Psoas muscle (tissue), 8 donors: ENCODE measurements at places on chromosomes 6 and 20. TPM values are rescaled to one million over a fixed set of nuclear protein-coding genes. Genes with fewer than 3 reads are reported as not detected.
A peak's percentile ranks its signal among the peaks of the same experiment; 100 is the strongest.

The RHAG gene
- total RNA-seq = not detected

The TPMT gene
- 10.3 TPM for total RNA-seq

The C20orf144 gene
- not detected for total RNA-seq

The NQO2 gene
- 42.8 TPM for total RNA-seq

- no peak overlapping the region for H3K4me3 ChIP-seq
- H3K27ac ChIP-seq = no peak overlapping the region
- H3K27me3 ChIP-seq = no peaks in the 10 kb centered on the region
- no peaks in the 10 kb centered on the region for H3K36me3 ChIP-seq
- no peaks in the 10 kb centered on the region for H3K4me1 ChIP-seq
- DNase-seq = no peak
These were observed 73.9 kb downstream of the HTR1B start for GRCh38 chr6:77389402-77389801.

DNA sequence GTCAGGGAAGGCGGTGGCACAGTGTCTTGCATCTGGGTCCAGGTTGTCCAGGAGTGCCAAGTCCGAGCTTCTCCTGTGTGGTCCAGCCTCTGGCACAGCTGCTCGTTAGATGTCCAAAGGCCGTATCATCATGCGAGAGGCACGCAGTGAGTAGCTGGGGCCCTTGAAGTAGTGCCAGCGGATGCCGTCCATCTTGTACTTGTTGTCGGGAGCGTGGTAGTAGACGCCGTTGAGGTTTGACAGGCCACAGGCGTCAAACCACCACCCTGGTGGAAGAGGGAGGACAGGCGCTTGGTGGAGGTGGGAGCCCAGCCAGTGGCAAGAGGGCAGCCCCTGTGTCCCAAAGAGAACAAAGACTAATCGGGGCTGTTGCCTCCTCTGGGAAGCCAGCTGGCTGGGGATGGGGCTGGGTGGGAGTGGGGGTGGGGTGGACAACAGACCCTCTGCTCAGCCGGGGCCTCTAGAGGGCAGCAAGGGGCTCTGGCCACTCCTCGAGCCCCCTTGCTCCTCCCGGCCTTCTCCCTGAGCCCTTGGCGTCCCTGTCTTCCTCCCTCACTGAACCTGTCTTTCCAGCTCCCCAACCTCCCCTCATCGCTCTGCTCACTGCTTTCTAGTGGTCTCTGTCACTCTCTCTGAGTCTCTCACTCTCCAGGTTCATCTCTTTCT, 39.5 kb downstream of the FAM110A start:
- no peak for DNase-seq
- H3K27me3 ChIP-seq = no peaks in the 10 kb centered on the region
- H3K4me3 ChIP-seq = no peak overlapping the region
- H3K36me3 ChIP-seq = no peaks in the 10 kb centered on the region

GRCh38 chr6:137033828-137034227, 10.9 kb downstream of the IL20RA start:
- no peaks in the 10 kb centered on the region for H3K4me1 ChIP-seq
- no peak overlapping the region for H3K4me3 ChIP-seq

GRCh38 chr6:148175550-148176188, 167.0 kb upstream of the SASH1 start:
- no peaks in the 10 kb centered on the region for H3K36me3 ChIP-seq
- DNase-seq = no peak
- no peak overlapping the region for H3K4me3 ChIP-seq
- no peaks in the 10 kb centered on the region for H3K4me1 ChIP-seq
- no peaks in the 10 kb centered on the region for H3K27me3 ChIP-seq

GRCh38 chr20:24872291-24873024, 76.6 kb upstream of the CST7 start:
- H3K27me3 ChIP-seq = no peaks in the 10 kb centered on the region
- no peaks in the 10 kb centered on the region for H3K36me3 ChIP-seq
- no peak overlapping the region for H3K4me3 ChIP-seq
- H3K27ac ChIP-seq = no peak overlapping the region
- no peak for DNase-seq
- no peaks in the 10 kb centered on the region for H3K4me1 ChIP-seq

GRCh38 chr20:3037654-3038053, 5.8 kb upstream of the GNRH2 start:
- H3K27ac ChIP-seq = no peak overlapping the region
- DNase-seq = no peak
- no peaks in the 10 kb centered on the region for H3K27me3 ChIP-seq
- H3K4me1 ChIP-seq = no peaks in the 10 kb centered on the region
- no peaks in the 10 kb centered on the region for H3K36me3 ChIP-seq
- no peak overlapping the region for H3K4me3 ChIP-seq

- no peaks in the 10 kb centered on the region for H3K4me1 ChIP-seq
- H3K27ac ChIP-seq = no peak overlapping the region
- H3K36me3 ChIP-seq = no peaks in the 10 kb centered on the region
- peaks cover 19% of the 10 kb centered on the region for H3K27me3 ChIP-seq
These were observed 76.8 kb downstream of the ERMARD start for GRCh38 chr6:169828176-169828575.

DNA sequence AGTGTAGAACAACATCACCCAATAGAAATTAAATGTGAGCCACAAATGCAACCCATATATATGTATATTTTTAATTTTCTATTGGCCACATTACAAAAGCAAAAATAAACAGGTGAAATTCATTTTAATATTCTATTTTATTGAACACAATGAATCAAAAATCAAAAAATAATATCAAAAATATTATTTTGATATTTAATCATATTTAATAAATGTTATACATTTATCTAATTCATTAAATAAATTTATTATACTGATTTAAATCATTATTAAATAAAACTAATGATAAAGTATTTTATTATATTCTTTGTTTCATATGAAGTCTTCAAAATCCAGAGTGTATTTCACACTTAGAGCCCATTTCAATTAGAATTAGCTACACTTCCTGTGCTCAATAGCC, 98.4 kb upstream of the MANEA start:
- no peak overlapping the region for H3K27ac ChIP-seq
- no peak overlapping the region for H3K4me3 ChIP-seq
- no peaks in the 10 kb centered on the region for H3K36me3 ChIP-seq
- no peaks in the 10 kb centered on the region for H3K27me3 ChIP-seq

GRCh38 chr20:46930640-46931339, 36.1 kb downstream of the EYA2 start:
- DNase-seq = no peak
- no peaks in the 10 kb centered on the region for H3K4me1 ChIP-seq
- peaks cover 2% of the 10 kb centered on the region for H3K27me3 ChIP-seq
- no peaks in the 10 kb centered on the region for H3K36me3 ChIP-seq
- no peak overlapping the region for H3K27ac ChIP-seq

GRCh38 chr6:116884530-116884929, 7.5 kb downstream of the RFX6 start:
- H3K4me1 ChIP-seq = no peaks in the 10 kb centered on the region
- H3K4me3 ChIP-seq = no peak overlapping the region
- H3K27ac ChIP-seq = no peak overlapping the region

DNA sequence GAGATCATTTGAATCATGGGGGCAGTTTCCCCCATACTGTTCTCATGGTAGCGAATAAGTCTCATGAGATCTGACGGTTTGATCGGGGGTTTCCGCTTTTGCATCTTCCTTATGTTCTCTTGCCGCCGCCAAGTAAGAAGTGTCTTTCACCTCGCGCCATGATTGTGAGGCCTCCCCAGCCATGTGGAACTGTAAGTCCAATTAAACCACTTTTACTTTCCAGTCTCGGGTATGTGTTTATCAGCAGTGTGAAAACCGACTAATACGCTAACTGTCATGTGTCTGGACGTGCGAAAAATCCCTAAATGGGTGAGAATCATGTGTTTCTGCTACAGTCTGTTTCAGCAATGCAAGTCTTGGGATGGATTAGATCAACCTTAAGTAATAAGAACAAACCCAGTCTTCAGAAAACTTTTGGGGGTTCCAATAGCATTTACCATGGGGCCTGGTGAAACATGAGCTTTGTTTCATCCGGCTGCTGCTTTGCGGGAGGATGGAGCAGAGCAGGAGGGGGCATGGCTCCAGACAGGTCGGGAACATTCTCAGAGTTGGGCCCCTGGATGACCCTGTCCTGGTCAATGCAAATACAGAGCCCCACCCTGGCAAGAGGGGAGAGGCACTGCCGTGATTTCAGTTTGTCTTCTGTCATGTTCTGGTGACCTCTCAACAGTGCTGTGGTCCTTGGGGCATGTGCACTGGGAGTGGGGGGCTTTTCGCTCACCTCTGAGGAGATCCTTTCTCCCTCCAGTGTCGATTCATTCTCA, 41.5 kb downstream of the CTCFL start:
- no peak for DNase-seq
- H3K4me1 ChIP-seq = no peaks in the 10 kb centered on the region
- H3K27ac ChIP-seq = no peak overlapping the region
- no peak overlapping the region for H3K4me3 ChIP-seq
- no peaks in the 10 kb centered on the region for H3K36me3 ChIP-seq

GRCh38 chr6:166800137-166800536, 156.2 kb downstream of the RNASET2 start:
- H3K36me3 ChIP-seq = no peaks in the 10 kb centered on the region
- no peak overlapping the region for H3K4me3 ChIP-seq
- H3K4me1 ChIP-seq = no peaks in the 10 kb centered on the region
- no peak for DNase-seq
- H3K27ac ChIP-seq = no peak overlapping the region
- no peaks in the 10 kb centered on the region for H3K27me3 ChIP-seq

DNA sequence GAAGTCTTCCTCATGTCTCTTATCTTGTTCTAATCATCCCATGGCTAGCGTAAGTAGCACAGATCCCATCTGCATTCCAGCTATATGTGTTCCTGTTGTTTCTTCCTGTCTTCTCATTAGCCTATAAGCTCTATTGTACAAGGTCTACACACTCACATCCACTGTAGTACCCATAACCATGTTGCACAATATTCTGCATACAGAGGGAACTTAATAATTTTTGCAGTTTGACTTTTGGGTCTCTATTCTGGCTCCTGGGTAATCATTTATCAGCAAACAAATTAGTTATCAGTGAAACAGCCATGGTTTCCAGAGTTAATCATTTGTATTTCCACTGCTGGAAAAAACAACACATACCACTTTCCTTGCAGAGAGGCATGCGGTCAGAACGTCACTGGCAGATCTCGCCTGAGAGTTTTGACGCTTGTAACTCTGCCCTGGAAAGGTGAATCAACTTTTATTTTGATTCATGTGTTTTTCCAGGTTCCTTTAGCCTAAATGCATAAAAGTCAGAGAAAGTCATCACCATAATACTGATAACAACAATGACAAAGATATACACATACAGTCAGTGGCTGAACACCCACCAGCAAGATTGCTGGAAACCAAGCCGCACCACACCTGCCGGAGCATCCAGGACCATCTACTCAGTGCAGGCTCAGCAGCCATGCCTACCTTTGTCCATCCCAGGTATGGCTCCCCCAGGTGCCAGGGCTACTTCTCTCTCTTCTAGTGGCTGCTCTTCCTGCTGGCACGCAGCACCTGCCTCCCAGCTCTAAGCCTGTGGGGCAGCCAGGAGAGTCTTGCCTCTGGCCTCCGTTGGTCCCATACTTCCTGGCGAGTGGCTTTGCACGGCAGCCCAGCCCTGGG, 158.2 kb downstream of the QRSL1 start:
- peaks cover 15% of the 10 kb centered on the region for H3K4me1 ChIP-seq
- no peaks in the 10 kb centered on the region for H3K27me3 ChIP-seq
- DNase-seq = no peak
- H3K27ac ChIP-seq = no peak overlapping the region

DNA sequence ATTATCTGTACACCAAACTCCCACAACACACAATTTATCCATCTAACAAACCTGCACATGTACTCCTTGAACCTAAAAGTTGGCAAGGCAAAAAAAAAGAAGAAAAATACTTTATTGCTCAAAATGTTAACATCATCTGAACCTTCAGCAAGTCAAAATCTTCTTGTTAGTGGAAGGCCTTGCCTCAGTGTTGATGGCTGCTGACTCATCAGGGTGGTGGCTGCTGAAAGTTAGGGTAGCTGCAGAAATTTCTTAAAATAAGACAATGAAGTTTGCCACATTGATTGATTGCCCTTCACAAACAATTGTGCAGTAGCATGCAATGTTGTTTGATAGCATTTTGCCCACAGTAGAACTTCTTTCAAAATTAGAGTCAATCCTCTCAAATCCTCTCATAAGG, 2.7 kb upstream of the WFDC11 start:
- no peaks in the 10 kb centered on the region for H3K36me3 ChIP-seq
- no peak overlapping the region for H3K27ac ChIP-seq
- DNase-seq = no peak
- no peak overlapping the region for H3K4me3 ChIP-seq

DNA sequence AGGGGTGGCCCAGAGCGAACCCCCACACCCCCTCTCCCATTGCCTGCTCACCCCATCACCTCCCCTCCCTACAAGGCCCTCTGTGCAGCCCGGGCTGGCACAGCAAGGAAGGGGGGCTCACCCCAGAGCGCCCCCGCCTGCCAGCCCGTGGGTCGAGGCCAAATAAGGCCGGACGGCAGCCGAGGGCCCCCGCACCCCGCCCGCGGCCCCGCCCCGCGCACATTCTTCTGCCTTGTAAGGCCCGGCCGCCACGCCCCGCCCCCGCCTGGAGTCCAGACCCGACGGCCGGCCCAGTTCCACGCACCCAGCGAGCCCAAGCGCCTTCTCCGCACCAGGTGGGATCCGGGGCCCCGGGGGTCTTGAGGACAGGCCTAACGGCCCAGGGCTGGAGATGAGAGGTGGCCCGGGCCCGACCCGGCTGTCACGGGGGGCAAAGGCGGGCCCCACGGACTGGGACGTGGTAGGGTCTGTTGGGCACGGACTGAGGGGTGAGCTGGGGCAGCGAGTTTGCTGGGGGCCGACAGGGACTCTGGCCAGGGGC, at the start of gene MYL9:
MYL9 (plus strand) TSS at position 293 of the 541 bp plus-strand sequence. CDS start 3,366 bp downstream, outside the sequence.
- H3K4me3 ChIP-seq = peak within 1 kb of the TSS; percentile 74
- peaks cover 8% of the 10 kb centered on the region for H3K4me1 ChIP-seq
- H3K27me3 ChIP-seq = no peaks in the 10 kb centered on the region
- no peaks in the 10 kb centered on the region for H3K36me3 ChIP-seq
- peak; percentile 91 for DNase-seq

DNA sequence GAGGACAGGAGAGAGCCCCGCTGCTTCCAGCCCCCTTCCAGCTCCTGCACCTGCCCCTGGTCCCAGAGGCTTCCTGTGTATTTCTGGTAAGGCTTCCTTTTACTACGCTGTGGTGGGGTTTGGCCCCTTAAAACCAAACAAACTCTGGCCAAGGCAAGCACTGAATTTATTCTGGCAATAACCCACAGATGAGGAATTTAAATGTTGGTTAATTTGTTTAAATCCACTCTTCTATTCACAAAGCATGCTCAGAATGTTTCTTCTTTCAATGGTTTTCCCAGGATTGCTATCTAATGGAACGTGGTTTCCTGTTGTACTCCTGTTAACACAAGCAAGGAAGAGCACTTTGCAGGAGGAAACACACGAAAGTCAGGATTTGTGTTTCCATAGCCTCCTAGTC, 236.5 kb upstream of the FOXQ1 start:
- H3K4me3 ChIP-seq = no peak overlapping the region
- no peak for DNase-seq
- no peaks in the 10 kb centered on the region for H3K4me1 ChIP-seq
- H3K36me3 ChIP-seq = no peaks in the 10 kb centered on the region
- H3K27me3 ChIP-seq = no peaks in the 10 kb centered on the region

GRCh38 chr6:13178107-13178506, 150.2 kb downstream of the TBC1D7 start:
- H3K4me1 ChIP-seq = no peaks in the 10 kb centered on the region
- H3K36me3 ChIP-seq = no peaks in the 10 kb centered on the region
- no peak for DNase-seq
- no peak overlapping the region for H3K4me3 ChIP-seq
